ENCODE measurements at places on chromosomes 11 and 22. TPM values are rescaled to one million over a fixed set of nuclear protein-coding genes. Genes with fewer than 3 reads are reported as not detected.

MS4A4E gene
- 2.0 TPM for polyA plus RNA-seq

- no peak for DNase-seq
These were observed 175.3 kb downstream of the C11orf87 start for GRCh38 chr11:109597336-109597735.

DNA sequence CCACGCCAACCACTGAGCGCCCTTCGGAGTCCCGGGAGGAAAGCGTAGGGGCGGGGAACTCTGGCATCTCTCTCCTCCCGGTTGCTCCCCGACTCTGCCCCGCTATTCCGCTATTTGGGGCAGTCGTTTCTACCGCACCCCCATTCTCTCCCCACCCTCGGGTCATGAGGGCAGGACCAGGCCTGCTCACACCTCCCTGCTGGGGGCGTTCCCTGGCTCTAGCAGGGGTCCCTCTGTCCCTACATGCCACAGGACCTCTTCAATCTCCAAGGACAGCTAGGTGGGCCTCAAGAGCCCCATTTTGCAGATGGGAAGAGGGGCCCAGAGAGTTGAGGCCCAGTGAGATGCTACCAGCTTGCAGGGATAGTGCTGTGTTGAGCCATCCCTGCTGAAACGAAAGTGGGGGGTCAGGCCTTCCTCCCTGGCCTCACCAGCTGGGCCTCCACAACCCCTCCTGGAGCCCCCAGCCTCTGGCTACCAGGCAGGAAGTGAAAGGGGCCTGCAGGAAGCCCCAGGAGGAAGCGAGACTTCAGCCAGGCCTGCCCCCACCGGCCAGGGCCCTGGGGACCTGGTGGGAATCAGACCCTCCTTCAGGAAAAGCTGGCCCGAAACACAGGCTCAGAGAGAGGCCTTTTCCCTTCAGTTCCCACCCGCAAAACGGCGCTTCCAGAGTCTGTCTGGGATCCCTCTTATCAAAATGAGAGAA, 5.5 kb upstream of the SHISA8 start:
- DNase-seq: no peak

DNA sequence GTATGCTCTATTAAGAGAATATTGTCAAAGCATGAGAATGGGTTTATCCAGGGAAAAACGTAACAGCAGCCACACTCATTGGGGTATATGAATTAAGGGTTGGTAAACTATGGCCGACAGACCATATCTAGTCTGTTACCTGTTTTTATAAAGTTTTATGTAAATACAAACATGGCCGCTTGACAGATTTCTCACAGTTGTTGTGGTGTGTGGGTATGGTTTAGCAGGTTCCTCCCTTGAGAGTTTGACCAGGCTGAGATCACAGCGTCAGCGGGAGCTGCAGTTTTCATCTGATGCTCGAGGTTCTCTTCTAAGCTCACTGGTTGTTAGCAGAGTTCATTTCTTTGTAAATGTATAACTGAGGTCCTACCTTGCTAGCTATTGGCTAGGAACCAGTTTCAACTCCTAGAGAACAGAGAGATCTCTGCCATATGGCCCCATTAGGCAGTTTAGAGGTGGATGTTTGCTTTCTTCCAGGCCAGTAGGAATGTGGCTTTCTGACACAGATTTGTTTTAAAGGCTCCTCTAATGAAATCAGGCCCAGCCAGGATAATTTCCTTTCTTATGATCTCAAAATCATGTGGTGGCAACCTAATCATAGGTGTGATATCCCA, 45.5 kb upstream of the GRIK4 start:
- no peak for DNase-seq

DNA sequence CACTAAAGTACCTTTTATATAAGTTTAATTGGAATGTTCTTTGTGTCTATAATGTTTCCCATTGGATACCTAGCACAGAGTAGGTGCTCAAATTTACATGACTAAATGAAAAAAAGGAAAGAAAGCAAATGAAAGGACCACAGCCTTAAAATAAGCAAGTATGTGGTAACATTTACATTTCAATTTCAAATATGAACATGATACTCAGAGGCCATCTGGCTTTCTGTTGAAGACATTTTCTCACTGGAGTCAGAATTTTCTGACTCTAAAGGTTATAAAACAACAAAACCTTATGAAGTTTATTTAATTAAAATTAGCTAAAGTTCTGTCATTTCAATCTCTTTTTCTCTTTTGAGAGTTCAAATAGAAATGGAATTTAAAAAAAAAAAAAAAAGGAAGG, 904 bp upstream of the ANGPTL5 start:
- DNase-seq: no peak

- no peak for DNase-seq
These were observed at the start of gene RHOD for GRCh38 chr11:67056267-67057204. TSS of gene RHOD (plus strand) at chr11:67056847. CDS start at chr11:67056903, 56 bp downstream.

All from muscle of back (tissue), 13 donors.